ENCODE measurements at places on chromosomes 16 and 17. TPM values are rescaled to one million over a fixed set of nuclear protein-coding genes. Genes with fewer than 3 reads are reported as not detected.

CD79B gene
- total RNA-seq: 891 TPM

TEKT3 gene
- total RNA-seq: not detected

KRTAP4-9 gene
- not detected for total RNA-seq

ZP2 gene
- total RNA-seq: not detected

PRCD gene
- total RNA-seq: 34.4 TPM

NAGPA gene
- 43.3 TPM for total RNA-seq

SLC13A5 gene
- not detected for total RNA-seq

BRIP1 gene
- total RNA-seq: 4.2 TPM

TVP23A gene
- 3.2 TPM for total RNA-seq

TRPV3 gene
- 18.2 TPM for total RNA-seq

GNG13 gene
- total RNA-seq: not detected

KRTAP2-1 gene
- not detected for total RNA-seq

CCL8 gene
- total RNA-seq: not detected

NACA2 gene
- not detected for total RNA-seq

TNFRSF17 gene
- 6.3 TPM for total RNA-seq

HES7 gene
- not detected for total RNA-seq

PLLP gene
- total RNA-seq: not detected

KRTAP9-4 gene
- total RNA-seq: not detected

KIF19 gene
- total RNA-seq: not detected

RUNDC3A gene
- not detected for total RNA-seq

KRTAP17-1 gene
- not detected for total RNA-seq

UBE2I gene
- total RNA-seq: 265 TPM

AXIN2 gene
- 1.2 TPM for total RNA-seq

CYBA gene
- 701 TPM for total RNA-seq

DNAH9 gene
- total RNA-seq: not detected

DGKE gene
- total RNA-seq: 28.1 TPM

NXN gene
- total RNA-seq: not detected

Data from B cell (primary cell).